ENCODE measurements at places on chromosomes 4 and X.

GRCh38 chr4:18318682-18319388 lies 297.3 kb upstream of the LCORL start:
- no peak for DNase-seq

DNA sequence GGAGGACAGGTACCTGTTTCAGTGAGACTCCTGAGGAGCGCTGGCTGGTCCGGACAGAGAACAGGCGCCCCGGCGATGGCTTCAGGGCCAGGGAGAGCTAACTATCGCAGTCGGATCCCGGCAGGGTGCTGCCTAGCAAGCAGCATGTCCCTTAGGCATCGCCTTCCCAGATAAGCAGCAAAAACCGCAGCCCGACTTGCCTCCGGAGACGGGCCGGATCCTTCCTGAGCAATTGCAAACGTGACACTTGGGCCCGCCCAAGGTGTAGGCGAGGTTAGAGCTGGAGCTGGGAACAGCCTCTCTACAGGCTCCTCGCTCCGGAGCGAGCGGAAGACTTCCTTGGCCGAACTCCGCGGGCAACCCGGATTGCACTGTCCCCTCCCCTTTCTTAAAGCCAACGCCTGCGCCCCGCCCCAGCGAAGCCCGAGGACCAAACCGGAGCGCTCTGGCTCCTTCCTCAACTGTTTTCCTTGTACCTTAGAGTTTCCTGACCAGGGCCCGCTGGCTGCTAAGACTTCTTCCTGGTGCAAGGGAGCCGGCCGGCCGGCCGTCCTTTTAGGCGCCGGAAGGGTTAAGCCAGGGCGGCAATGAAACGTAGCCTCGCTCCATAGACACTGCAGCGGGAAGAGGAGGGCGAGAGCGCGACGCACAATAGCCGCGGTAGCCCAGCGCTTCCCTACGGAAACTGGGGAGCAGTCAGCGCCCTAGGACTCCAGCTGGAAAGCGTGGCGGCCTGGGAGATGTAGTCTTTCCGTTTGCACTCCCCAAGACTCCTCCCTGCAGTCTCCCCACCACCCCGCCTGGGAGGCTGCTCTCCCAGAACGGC lies at the start of gene OPHN1:
TSS of gene OPHN1 (minus strand) at position 341 of the 826 bp plus-strand sequence. CDS start 475 bp downstream, outside the sequence.
- DNase-seq = no peak

GRCh38 chrX:118637997-118638396 lies 89.4 kb upstream of the IL13RA1 start:
- no peak for DNase-seq

DNA sequence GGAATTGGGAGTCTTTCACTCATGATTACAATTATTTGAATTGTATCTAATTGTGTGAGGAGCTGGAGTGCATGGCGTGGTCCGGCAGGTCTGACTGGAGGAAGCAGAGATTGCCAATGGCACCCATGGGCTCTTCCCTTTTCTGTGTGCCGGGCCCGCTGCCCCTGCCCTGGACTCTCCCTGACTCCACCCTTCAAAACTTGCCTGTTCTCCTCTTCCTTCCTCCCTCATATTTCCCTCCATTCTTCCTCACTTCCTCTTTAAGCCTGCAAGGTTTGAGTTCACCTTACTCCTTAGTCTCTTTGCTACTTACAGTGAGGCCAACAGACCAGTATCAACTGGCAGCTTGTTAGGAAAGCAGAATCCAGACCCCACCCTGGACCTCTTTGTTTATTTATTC lies 6.5 kb upstream of the STBD1 start:
- DNase-seq = no peak

DNA sequence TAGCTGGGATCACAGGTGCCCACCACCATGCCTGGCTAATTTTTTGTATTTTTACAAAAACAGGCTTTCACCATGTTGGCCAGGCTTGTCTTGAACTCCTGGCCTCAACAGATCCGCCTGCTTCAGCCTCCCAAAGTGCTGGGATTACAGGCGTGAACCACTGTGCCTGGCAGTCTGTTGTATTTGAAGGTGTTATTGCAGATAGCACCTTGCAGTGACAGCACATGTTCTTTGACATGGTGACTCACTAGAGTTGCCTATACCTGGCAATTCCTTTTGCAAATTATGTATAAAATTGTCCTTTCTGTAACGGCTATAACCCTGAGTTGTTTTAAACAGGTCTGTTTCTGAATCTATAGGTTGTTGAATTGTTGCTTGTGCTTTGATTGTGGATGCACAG lies 7.9 kb downstream of the OGT start:
- no peak for DNase-seq
